ENCODE measurements at places on chromosomes 11 and 22.

DNA sequence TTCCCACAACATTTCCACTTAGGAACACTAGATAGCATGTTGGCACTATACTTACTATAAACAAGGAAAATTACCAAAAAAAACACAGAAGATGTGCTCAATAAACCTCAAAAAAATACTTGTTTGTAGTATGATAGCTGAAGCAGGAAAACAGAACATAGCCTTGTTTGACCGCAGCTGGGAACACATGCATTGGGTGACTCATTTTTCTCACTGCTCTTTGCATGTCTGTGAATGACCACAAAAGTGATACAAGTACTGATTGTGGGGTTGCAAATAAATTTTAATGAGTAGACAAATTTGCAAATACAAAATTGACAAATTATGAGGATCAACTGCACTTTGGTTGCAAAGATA lies 22.8 kb upstream of the GUCY1A2 start:
- DNase-seq = no peak

- no peak for DNase-seq
Measured at GRCh38 chr11:59285716-59286260, 72.9 kb upstream of the OR5AN1 start.

- no peak for DNase-seq
Measured at GRCh38 chr11:109970516-109971183, 122.5 kb upstream of the ZC3H12C start.

- DNase-seq = no peak
Measured at GRCh38 chr22:44645083-44645482, 56.9 kb upstream of the PRR5 start.

DNA sequence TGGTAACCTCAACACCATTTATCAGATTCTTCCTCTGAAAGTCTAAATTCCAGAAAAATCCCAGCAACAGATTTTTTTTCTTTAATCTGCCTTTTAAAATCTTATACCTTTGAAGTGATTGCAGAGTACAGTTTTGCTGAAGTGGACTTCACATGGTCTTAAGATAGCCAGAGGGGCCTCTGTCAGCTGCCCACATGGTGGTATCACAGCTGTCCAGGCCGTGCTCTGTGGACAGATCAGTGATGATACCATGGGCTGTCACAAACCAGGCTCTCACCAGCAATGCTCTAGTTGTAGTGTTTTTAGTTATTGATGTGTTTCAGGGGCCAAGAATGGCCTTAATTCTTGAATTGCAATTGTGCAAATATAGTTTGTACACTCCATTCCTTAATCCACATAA lies 44.0 kb downstream of the PARVA start:
- no peak for DNase-seq

DNA sequence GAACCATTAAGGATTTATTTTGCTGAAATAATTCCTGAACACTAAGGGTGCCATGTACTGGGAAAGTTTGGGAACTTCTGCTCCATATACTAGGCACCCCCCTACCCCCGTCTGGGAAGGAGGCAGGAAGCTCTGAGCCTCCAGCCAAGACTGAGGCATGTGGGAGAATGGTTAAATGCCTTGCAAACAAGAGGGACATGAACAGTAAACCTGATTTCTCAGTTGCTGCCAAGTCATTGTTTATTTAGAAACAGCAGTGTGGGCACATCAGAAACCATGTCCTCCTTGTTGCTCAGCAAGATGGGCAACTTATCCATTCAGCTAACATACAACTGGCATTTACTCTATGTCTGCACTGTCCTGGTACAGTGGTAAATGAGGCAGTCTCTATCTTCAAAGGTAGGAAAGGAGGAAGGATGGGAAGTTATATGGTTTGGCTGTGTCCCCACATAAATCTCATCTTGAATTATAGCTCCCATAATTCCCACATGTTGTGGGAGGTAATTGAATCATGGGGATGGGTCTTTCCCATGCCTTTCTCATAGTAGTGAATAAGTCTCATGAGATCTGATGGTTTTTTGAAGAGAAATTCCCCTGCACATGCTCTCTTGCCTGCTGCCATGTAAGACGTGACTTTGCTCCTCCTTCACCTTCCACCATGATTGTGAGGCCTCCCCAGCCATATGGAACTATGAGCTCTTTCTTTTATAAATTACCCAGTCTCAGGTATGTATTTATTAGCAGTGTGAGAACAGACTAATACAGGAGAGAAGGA lies 459.1 kb downstream of the MIAT start:
- DNase-seq = no peak

GRCh38 chr11:118401880-118402590 lies 629 bp downstream of the ATP5MG start:
- DNase-seq = no peak

DNA sequence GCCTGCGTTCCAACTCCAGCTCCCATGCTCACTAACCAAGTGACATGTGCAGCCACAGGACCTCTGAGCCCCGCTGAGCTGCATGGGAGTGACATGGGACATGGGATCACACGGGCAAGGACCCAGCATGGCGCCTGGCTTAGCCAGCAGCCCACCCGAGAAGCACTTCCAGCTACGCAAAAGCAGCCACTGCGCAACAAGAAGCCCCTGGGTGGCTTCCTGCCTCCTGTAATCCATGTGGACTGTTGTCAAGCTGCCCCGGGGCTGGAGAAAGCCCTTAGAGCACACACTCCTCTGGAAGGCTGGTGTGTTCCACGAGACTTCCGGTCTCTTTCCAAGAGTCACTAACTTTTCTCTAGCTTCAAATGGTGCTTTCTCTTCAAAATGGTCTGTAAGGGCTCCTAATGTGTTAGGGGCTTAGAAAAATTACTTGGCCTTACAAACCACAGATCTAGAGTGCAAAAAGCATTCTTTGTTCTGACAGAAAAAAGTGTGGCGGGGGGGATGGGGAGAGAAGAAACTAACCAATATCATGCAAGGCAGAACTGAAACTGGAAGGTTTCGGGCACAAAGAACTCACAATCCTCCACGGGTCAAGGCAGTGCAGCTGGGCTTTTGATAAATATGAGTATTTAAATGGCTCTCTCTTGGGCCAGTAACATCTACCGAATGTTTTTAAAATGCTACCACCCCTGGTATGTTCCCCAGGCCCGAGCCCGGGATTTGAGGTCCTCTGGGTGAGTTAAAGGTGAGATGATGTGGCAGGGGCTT lies 5.5 kb downstream of the C11orf24 start:
- peak; percentile 85 for DNase-seq

DNA sequence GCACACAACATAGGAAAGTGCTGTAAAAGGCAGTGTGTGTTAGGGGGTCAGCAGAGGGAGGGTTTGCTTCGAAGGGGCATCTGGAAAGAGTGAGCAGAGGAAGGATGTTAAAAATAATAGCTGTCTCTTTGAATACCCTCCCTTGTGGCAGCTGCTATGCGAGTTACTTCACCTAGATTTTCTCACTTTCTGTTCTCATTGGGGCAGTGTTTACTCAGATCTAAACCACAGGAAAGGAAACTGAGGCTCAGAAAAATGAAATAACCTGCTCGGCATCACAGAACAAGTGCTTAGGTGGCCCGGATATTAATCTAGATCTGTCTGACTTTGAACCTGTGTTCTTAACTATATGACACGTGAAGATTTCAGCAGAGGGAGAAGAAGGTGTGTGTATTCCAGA lies 125.3 kb downstream of the C11orf91 start:
- DNase-seq = no peak

- peak; percentile 99 for DNase-seq
Measured at GRCh38 chr22:41543854-41544670, at the start of gene POLR3H. Gene POLR3H (minus strand): TSS chr22:41544470. CDS start chr22:41544101, 369 bp downstream.

GRCh38 chr11:117725048-117725734 lies 71.8 kb downstream of the DSCAML1 start:
- no peak for DNase-seq

- no peak for DNase-seq
Measured at GRCh38 chr11:126149759-126150625, 61.5 kb downstream of the RPUSD4 start.

- no peak for DNase-seq
Measured at GRCh38 chr11:40054631-40055030, 1404.8 kb downstream of the LRRC4C start.

- no peak for DNase-seq
Measured at GRCh38 chr11:96016978-96017502, 93.1 kb upstream of the MTMR2 start.

DNA sequence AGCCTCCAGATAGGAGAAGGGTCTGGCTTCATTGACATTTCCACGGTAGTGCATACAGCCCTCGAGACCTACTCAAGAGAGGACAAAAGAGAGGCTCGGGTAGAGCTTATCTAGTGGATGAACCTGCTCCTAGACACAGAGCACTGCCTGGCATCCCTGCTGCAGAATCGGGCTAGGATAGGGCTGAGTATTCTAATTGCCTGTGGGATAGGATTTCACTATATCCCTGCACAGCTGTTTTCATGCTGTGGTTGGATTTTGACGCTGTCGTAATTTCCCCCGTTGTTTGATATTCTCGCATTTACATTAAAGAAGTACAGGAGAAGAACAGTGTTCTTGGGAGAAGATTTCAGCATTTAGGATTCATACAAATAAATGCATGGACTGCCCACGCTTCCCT lies 107.8 kb downstream of the KIRREL3 start:
- DNase-seq = no peak
